ENCODE measurements at places on chromosomes 6 and 20. TPM values are rescaled to one million over a fixed set of nuclear protein-coding genes. Genes with fewer than 3 reads are reported as not detected.

- no peak for DNase-seq
Observed at GRCh38 chr6:146434732-146435390, 108.8 kb upstream of the RAB32 start.

- no peak for DNase-seq
Observed at GRCh38 chr6:111691345-111692225, 85.9 kb upstream of the TRAF3IP2 start.

GRCh38 chr6:121426686-121427085, 8.8 kb upstream of the GJA1 start:
- DNase-seq: no peak

DNA sequence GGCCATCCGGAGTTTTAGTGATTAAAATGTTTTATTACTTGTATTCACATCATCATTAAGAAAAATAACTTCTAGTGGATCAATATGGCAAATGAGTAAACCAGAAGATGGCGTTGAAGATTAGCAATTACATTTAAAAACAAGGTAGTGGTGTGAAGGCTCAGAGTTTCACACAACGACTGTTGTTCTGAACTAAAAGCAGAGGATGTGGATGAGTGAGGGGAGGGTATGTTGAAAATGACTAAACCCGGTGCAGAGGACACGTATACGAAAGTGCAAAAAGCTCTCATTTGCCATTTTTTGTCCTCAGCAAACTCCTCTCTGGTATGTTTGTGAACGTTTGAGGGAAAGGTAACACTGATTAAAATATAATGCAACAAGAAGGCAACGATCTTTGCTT, 1.9 kb upstream of the IRF4 start:
- peak; percentile 51 for DNase-seq

- no peak for DNase-seq
Observed at GRCh38 chr6:162211022-162211421, 516.5 kb downstream of the PRKN start.

DACT2 gene
- total RNA-seq: 2.3 TPM

Measured in activated T-helper 1 cell treated with anti-CD3 and anti-CD28 coated beads, Interleukin-12 subunit alpha, Interleukin-12 subunit beta, Interleukin-2, Interleukin-4 antibody, amounts not matched to agents 30 ng/mL and 10 ng/mL and 1 ng/mL, durations not matched to agents 14 hours and 24 hours and 36 hours (primary cell).